ENCODE measurements at places on chromosomes 12 and 14.

- no peak for DNase-seq
Measured at GRCh38 chr12:49932023-49932422, 18.5 kb upstream of the AQP2 start.

- no peak for DNase-seq
Measured at GRCh38 chr12:129339336-129339735, 486.1 kb downstream of the GLT1D1 start.

- DNase-seq = no peak
Measured at GRCh38 chr12:100058482-100059029, 73.8 kb upstream of the ANKS1B start.

DNA sequence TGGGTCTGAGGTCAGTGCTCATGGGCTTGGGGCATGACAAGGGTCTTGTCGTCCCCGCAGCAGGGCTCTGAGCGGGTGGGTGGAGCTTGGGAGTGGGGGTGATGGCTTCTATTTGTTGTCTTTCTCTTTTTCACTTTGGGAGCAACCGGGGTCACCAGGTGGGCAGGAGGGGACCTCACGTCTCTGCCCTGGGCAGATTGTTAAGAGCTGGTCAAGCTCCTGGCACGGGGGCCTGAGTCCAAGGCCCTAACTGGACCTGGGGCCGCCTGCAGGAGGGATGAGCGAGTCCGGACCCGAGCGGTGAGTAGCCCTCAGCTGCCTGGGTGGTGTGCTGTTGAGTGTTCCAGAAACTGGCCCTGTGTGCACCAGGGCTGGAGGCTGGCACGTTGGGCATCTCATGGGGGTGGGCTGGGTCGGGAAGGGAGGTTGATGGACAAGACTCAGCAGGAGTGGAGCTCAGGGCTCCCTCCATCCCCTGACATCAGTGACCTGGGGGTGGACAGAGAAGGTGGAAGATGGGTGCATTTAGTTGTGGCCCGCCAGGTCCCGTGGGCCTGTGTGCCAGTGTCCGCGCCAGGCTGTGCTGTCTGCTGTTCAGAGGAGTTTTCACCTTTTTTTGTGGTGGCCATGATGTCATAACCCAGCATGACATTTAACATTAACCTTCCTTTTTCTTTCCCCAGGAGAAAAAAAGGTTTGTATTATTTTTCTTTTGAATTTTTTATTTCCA is 27.5 kb downstream of the RTL1 start:
- DNase-seq = no peak

Data from GM12892 (cell line).